Panc1 (cell line): ENCODE measurements at places on chromosomes 4 and X.

DNA sequence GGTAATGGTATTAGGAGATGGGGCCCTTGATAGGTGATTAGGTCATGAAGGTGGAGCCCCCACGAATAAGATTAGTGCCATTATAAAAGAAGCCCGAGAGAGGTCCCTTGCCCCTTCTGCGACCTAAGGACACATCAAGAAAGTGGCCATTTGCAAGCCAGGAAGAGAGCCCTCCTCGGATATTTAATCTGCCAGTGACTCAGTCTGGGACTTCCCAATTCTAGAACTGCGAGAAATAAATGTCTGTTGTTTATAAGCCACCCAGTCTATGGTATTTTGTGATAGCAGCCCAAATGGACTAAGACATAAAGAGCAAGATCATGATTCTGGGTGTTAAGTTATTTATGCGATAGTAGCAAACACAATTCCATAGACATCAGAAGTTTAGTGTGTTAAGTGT is 192.2 kb downstream of the LDB2 start:
- DNase-seq, result no peak

DNA sequence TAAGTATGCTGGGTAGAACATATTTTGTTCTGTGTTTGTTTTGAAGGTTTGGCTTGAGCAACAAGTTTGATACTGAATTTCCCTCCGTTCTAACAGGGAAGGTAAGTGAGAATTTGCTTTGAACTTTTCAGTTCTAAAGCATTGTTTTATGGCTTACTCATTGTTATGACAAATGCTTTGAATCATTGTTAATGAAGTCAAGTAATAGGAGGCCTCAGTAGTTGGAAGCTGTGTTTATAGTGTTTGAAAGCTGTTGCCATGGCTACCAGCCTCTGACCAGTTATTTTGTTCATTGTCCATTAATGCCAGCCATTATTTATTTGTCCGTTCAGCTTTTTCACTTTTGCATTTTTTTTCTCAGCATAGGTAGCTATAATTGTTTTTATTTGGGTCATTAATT is 14.4 kb downstream of the CHIC1 start:
- DNase-seq, result no peak

DNA sequence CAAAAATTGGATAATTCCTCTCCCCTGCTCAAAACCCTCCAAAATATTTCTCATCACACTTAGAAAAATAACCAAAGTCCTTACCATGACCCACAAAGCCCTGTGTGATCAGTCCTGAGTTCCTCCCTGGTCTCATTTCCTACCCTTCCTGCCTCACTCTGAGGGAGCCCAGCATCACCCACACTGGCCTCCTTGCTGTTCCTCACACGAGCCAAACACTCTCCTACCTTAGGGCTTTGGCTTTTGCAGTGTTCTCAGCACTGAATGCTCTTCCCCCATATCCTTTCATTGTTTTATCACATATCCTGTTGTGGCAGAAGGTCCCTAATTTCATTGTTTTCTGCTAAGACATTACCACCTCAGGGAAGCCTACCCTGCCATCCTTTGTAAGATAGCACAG is 12.2 kb downstream of the MGAT4D start:
- DNase-seq, result no peak

GRCh38 chr4:185933078-185933581 is 121.1 kb upstream of the SORBS2 start:
- no peak for DNase-seq

GRCh38 chrX:49233887-49234555 is 881 bp upstream of the CACNA1F start:
- DNase-seq, result no peak

GRCh38 chr4:102842367-102842766 is 15.0 kb upstream of the UBE2D3 start:
- no peak for DNase-seq

GRCh38 chr4:71251261-71251660 is 87.6 kb upstream of the SLC4A4 start:
- DNase-seq, result no peak

- no peak for DNase-seq
Observed at GRCh38 chrX:2261831-2262667, 238.7 kb downstream of the DHRSX start.

GRCh38 chrX:119728487-119728886 is 29.9 kb upstream of the SOWAHD start:
- DNase-seq, result no peak

DNA sequence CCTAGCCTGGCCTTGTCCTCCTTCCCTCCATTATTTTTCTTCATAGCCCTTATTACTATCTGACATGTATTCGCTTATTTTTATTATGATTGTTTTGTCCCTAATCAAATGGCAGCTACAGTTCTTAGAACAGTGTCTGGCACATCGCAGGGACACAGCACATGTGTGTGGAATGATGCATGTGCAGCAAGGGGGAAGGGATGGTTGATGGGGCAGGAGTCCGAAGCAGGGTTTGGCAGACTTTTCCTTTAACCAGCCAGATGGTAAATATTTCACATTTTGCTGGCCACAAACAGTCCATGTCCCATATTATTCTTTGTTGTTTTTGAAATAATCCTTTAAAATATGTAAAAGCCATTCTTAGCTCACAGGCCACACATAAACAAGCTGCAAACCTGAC is 128.3 kb upstream of the STIM2 start:
- no peak for DNase-seq

DNA sequence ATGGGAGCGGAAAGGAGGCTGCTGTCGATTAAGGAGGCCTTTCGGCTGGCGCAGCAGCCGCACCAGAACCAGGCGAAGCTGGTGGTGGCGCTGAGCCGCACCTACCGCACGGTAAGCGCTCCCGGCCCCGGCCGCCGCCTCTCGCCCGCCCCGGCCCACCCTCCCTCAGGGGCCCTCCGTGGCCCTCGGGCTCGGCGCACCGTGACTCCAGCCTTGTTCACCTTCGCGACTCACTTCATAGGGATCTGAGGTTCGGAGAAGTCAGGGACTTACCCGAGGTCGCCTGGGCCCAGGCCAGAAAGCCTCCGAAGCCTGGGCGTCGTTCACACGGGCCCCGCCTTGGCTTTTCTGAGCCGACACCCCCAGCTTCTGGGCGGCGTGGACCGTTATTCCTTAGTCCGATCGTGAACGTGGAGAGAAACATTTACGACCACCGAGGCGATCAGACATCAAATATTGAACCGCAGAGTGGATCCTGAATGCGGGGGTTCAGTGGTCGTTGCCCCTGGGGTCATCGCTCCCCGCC is 362 bp downstream of the NCAPG start:
- DNase-seq, result no peak
